ENCODE measurements at places on chromosomes 1 and 21.

- H3K27ac ChIP-seq = no peak overlapping the region
- H3K4me1 ChIP-seq = no peaks in the 10 kb centered on the region
- no peaks in the 10 kb centered on the region for H3K27me3 ChIP-seq
- DNase-seq = no peak
- H3K36me3 ChIP-seq = no peaks in the 10 kb centered on the region
Measured at GRCh38 chr1:247746391-247746935, 1.5 kb downstream of the OR14A2 start.

DNA sequence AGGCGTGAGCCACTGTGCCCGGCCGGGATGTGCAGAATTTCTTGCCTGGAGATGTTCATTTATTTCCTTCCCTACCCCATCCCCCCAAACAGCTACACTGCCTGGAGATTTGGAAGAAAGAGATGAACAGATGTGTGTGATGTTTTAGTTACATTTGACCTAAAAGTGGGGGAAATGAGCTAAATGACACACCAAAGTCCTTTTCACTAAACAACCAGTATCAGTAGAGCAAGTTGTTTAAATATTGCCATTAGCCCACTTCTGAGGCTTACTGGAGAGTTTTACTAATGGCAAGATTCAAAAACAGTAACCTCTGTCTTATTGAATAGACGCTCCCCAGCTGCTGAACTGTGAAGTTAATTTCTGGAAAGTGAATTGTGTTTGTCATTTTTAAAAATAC is 100.1 kb downstream of the RUNX1 start:
- no peaks in the 10 kb centered on the region for H3K36me3 ChIP-seq
- no peaks in the 10 kb centered on the region for H3K4me1 ChIP-seq
- no peak for DNase-seq
- H3K27ac ChIP-seq = no peak overlapping the region

DNA sequence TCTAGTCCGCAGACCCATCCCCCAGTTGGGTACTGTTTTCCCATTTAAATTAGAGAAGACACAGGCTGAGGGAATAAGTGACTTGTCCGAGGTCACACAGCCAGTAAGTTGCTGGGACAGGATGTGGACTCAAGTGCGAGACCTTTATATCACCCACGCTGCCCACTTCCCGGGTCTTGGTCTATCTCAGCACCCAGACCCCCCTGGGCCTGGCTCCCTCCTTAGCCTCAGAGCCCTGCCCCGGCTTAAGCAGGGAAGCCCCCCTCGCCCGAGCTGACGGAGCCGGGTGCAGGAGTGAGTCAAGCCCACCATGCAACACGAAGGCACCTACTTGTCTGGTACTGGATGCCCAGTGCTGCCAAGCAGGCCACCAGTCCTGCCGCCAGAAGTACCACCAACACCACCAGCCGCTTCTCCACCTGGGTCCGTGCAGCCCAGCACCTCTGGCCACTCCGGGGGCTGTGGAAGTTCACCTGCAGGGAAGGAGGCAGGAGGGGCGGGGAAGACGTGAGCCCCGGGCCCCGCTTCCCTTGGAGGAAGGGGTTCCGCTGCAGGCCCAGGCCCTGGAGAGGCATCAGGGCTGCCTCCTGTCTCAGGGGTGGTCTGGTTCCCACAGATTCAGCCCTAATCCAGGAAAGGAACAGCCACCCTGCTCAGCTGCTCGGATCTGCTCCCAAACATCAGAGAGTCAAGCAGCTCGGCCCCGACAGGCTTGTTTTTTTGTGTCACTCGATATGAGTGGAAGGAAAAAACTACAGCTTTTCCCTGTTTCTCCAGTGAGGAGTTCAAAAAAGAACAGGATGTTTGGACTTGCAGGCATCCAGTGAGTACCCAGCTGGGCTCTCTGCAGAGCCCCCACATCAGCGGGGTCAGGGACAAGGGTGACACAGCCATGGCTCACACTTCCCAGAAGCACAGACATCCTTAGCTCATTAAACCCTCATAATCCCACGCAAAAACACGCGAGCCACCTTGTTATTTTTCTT is 11.1 kb downstream of the ECE1 start:
- H3K4me3 ChIP-seq = no peak overlapping the region
- H3K36me3 ChIP-seq = no peaks in the 10 kb centered on the region
- peak overlapping the region; percentile 76 for H3K27ac ChIP-seq
- no peak for DNase-seq
- peaks cover 21% of the 10 kb centered on the region for H3K4me1 ChIP-seq
- no peaks in the 10 kb centered on the region for H3K27me3 ChIP-seq

- H3K4me3 ChIP-seq = no peak overlapping the region
- H3K36me3 ChIP-seq = peaks cover 8% of the 10 kb centered on the region
- DNase-seq = no peak
Measured at GRCh38 chr1:26126321-26127084, 14.9 kb downstream of the PDIK1L start.
